ENCODE measurements at places on chromosomes 4 and X.

DNA sequence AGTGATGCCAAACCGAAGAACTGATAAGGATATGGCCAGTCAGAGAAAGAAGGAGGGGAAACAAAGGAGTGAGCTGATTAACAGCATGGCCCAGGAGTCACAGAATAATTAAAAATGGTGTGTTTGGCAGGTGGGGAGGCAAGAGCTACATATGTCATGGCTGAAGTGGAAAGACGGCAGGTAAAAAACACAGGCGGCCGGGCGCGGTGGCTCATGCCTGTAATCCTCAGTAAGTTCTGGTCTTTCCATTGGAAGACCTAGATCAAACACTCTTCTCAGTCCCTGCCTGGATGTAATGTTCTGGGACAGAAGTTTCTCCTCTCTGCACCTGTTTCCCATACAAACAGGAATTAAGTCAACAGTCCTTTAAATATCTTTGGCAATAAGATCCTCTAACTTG lies 503.9 kb downstream of the STIM2 start:
- no peak for ATAC-seq

DNA sequence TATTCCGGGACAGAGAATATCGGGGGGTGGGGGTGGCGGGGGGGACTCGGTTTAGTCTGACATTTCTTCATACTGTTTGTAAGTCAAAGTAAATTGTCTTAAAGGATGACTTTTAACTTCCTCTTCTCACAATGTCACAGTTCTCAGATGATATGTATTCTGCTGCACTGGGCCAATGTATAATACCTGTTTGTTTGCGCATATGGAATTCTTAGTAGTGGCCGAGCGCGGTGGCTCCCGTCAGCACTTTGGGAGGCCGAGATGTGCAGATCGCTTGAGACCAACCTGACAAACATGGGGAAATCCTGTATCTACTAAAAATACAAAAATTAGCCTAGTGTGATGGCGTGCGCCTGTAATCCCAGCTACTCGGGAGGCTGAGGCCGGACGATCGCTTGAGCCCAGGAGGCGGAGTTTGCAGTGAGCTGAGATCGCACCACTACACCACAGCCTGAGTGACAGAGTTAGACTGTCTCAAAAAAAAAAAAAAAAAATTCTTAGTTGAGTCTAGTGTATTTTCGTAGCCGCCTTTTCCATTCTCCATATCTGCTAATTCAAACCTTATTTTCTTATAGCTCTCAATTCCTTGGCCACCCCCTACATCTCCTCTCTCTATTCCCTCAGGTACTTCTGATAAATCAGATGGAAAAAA lies 851 bp downstream of the POLR2B start:
- ATAC-seq: no peak

GRCh38 chr4:11565213-11565612 lies 136.5 kb upstream of the HS3ST1 start:
- peak; percentile 42 for ATAC-seq

- no peak for ATAC-seq
Measured at GRCh38 chr4:94491322-94491721, 39.6 kb downstream of the PDLIM5 start.

- ATAC-seq: no peak
Measured at GRCh38 chr4:86926435-86927086, 8.2 kb upstream of the AFF1 start.

DNA sequence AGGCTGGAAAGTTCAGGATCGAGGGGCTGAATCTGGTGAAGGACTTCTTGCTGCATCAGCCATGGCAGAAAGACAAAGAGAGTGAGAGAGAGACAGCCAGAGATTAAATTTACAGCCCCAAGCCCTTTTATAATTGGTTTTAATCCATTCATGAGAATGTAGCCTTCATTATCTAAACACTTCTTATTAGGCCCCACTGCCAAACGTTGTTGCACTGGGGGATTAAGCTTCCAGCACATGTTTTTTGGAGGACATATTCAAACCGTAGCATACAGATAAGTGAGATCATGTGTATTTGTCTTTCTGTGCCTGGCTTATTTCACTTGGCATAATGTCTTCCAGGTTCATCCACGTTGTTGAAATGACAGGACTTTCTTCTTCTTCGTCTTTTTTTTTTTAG lies 524.7 kb downstream of the SPRY1 start:
- ATAC-seq: no peak

- no peak for ATAC-seq
Measured at GRCh38 chrX:45774961-45775360, 574.3 kb upstream of the DIPK2B start.

DNA sequence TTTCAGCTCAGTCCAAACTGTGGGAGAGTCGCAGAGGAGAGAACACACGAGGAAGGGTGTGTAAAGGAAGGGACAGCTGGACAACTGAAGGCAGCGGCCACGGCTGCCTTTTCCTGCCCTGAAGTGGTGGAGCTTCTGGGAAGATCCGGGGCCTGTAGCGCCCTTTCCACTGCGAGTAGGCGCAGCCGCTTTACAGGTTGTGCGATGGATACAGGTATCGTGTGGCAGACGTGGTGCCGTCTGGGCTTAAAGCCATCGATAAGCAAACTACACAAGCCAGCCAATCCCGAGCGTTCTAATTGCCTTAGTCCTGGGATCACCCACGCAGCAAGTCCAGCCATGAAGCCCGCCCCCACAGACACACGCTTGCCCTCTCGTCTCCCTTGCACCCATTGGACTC lies 15.4 kb downstream of the NKX6-1 start:
- no peak for ATAC-seq

DNA sequence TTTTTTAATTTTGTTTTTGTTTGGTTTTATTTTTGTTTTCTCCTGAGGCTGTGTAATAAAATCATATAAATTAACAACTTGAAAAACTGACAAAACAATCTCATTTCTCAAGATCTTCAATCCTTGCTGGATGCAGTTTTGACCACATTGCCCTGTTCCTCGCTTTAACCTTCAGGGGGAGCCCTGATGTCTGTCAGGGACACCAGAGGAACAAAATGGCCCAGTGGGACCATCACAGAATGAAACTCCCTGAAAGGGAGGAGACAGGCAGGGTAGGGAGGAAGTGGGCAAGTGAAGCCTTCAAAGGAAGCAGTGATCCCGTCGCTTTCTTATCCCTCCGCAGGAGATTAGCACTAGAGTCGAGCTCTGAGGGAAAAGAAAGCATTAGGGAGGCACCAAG lies 274.9 kb upstream of the LDB2 start:
- no peak for ATAC-seq

DNA sequence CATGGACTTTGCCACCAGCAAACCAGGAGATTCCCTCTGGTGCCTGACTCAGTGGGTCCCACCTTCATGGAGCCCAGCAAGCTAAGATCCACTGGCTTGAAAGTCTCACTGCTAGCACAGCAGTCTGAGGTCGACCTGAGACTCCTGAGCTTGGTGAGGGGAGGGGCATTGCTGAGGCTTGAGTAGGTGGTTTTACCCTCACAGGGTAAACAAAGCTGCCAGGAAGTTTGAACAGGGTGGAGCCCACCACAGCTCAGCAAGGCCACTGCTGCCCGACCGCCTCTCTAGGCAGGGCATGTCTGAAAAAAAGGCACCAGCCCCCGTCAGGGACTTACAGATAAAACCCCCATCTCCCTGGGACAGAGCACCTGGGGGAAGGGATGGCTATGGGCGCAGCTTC lies 28.1 kb downstream of the FAM9A start:
- ATAC-seq: no peak

DNA sequence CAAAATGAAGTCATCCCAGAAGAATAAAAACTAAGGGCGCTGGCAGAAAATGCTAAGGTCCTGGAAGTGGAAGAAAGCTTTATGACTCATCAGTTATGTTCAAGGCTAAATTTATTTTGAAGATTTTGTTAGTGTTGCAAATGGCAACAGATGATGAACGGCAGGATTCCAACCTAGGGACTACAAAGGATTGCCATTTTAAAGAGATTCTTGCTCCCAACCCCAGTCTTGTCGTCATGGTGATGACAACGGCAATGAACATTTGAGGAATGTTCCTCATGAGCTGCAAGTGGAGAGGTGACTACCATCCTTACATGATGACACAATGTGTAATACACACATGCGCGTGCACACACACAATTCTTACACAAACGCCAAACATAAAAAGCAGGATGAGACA lies 54.4 kb upstream of the FTHL17 start:
- no peak for ATAC-seq

- no peak for ATAC-seq
Measured at GRCh38 chr4:182141061-182141460, 102.1 kb upstream of the TENM3 start.

- no peak for ATAC-seq
Measured at GRCh38 chrX:48590203-48591103, 6.8 kb upstream of the WDR13 start.

- no peak for ATAC-seq
Measured at GRCh38 chr4:65416891-65417290, 253.4 kb downstream of the EPHA5 start.

Measured in activated CD4-positive, CD25-positive, alpha-beta regulatory T cell treated with anti-CD3 and anti-CD28 coated beads, Interleukin-2, amount 50 U/mL, for 24 hours (primary cell).